ENCODE measurements at places on chromosomes 16 and 17.

GRCh38 chr17:6430769-6431168 is 4.2 kb downstream of the AIPL1 start:
- DNase-seq: no peak

DNA sequence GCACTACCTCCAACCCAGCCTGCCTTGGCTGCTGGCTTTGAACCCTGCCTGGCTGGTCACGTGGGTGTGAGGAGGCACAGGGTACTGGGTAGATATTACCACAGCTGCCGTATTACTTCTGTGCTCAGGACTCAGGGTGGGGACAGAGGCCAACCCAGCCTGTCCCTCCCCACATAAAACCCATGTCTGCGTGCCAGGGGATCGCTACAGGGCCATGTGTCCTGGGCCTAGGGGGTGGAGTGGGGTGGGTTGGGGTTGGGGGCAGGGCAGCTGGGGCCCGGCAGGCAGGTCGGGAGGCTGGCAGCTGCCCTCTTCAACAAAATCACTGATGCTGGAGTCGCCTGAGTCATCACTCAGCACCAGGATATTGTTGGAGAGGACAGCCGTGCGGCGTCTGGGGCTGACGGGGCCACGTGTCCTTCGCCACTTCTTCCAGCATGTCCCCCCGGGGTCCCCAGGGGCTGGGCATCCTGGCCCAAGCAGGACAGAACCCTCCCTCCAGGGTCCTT is 39.7 kb upstream of the PVALEF start:
- no peak for DNase-seq

DNA sequence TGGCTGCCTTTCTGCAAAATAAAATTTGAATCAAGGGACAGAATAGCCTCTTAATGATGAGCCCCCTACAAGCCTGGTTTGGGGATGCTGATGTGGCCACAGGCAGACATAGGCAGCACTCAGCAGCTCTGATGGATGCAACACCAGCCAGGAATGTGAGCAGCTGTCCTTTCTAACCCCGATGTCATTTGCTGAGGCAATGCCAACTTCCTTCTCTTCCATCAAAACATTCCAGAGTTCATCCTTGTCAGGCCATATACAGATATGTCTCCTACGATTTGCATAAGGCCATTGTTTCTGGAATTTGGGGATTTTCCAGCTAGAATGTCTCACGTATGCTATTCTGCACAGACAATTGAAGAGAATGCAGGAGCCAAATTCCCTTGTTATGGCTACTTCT is 52.1 kb upstream of the MYOCD start:
- DNase-seq: no peak

- DNase-seq: no peak
Measured at GRCh38 chr17:66799849-66800537, 34.9 kb upstream of the CACNG5 start.

DNA sequence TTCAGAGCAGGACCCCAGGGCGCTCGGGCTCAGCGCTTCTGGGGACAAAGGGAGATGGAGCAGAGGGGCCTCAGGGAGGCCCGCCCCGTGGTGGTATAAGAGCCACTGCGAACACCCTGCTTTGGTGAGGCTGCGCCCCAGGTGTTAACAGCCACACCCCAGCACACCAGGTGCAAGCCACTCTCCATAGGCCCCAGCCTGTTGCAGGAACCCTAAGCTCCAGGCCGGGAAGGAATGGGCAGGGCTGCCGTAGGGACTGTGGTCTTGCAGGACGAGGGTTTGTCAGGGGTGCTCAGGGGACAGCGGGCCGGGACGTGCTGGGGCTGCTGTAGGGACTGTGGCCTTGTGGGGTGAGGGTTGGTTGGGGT is 17.0 kb upstream of the SSTR5 start:
- DNase-seq: no peak

DNA sequence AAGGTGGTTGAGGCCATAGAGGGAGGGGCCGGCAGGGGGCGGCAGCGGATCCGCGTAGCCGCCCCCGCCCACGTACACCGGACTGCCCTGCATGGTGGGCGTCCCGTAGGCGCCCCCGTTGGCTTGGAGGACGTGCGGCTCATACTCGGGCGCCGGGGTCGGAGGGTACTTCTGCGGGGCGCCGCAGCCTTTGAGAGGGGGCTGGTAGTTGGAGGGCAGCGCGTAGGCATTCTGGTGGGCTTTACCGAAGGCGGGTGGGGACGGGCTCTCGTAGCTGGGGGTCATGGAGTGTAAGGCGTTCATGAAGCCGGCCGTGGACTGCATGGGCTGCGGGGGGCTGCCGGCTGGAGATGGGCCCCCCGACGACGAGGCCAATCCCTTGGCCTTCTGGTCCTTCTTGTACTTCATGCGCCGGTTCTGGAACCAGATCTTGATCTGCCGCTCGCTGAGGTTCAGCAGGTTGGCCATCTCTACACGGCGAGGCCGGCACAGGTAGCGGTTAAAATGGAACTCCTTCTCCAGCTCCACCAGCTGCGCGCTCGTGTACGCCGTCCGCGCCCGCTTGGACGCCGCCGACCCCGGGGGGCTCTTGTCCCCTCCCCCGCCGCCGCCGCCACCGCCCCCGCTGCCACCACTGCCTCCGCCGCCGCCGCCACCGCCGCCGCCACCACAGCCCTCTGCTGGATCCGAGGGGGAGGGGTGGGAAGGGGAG is 5.7 kb upstream of the HOXB2 start:
- no peak for DNase-seq

- no peak for DNase-seq
Measured at GRCh38 chr17:47240806-47241205, 12.8 kb upstream of the ITGB3 start.

DNA sequence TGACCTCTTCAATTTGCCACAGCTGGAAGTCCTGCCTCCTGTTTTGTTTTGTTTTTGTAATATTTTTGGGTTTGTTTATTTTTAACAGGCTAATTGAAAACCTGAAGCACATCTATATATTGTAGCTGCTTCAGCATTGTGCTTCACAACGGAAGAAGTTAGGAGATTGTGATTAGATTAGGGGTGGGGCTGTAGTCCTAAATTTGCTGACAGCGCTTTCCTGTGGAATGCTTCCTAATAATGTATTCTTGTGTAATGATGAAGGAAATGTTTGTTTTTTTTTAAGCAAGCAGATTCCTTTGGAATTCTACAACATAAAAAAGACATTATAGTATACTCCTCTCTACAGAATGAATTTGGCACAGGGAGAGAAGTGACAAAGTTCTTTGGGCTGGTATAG is 70.1 kb downstream of the NLK start:
- DNase-seq: no peak

- no peak for DNase-seq
Measured at GRCh38 chr17:47286198-47286914, 32.7 kb downstream of the ITGB3 start.

DNA sequence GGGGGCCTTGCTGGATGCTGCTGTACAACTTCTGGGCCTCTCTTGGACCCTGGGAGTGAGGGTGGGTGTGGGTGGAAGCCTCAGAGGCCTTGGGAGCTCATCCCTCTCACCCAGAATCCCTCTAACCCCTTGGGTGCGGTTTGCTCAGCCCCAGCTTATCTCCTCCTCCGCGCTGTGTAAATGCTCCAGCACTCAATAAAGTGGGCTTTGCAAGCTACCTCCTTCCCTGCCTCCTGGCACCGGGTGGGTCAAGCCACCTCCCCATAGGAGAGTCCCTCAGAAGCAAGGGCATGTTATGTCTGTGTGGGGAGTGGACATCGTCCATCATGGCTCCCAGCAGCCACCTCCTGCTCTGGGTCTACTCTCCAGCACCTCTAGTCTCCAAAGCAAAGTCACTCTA is 28.4 kb downstream of the CDIP1 start:
- no peak for DNase-seq

DNA sequence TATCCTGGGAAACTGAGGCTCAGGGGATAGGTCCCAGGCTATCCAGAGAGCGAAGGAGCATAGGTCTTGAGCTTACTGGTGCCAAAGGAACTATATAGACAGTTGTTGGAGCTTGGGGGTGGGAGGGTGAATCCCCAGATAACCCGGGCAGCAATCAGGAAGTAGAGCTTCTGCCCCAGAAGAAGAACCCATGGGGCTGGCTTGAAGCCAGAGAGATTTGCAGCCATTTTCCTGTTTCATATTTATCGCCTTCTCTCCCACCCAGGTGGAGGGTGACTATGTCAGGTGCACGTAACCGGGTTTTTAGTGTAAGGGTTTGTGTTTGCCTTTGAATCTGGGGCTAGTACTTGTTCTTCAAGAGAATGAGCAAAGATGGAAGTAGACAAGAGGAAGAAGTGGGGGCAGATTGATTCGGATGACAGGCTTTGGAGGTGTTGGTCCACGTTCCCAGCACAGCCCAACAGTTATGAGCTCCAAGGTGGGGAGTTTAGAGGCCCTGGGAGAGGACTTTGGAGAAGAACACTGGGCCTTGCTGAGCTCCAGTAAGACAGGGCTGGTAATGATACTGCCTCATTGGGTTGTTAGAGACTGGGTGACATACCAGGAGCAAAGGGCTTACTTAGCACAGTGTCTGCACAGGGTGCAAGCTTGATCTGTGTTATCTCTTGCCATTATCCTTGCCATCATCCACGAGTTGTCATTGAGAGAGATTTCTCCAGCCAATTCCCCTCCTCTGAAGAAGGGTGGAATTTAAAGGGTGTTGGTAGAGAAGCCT is 145.6 kb downstream of the CCDC182 start:
- no peak for DNase-seq
